GM10248 (cell line): ENCODE measurements at places on chromosomes 16 and 17.
A peak's percentile ranks its signal among the peaks of the same experiment; 100 is the strongest.

DNA sequence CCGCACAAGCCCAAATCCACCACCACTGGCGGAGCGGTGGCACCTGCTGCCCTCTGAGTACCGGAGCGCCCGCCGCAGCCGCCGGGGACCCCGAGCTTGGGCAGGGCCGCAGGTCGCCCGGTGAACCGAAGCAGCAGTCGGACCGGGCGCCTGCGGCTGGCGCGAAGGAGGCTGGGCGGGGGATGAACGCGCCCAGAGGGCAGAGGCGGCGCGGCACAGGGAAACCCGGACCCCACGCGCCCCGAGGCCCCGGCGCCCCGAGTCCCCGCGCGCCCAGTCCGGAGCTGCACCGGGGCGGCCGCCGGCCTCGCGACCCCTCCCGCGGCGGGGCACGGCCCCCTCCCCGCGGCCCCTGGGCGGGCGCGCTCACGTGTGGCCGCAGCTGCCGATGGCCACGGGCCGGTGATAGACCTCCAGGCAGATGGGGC is 393 bp downstream of the RNF166 start:
- no peak for DNase-seq

- no peak for DNase-seq
Measured at GRCh38 chr16:22664132-22664531, 149.8 kb upstream of the HS3ST2 start.

GRCh38 chr16:86319585-86320236 is 190.6 kb upstream of the FOXF1 start:
- DNase-seq = no peak

GRCh38 chr16:4633910-4634635 is 9.4 kb downstream of the MGRN1 start:
- DNase-seq = no peak

GRCh38 chr16:30924913-30925631 is 1.7 kb downstream of the FBXL19 start:
- no peak for DNase-seq

DNA sequence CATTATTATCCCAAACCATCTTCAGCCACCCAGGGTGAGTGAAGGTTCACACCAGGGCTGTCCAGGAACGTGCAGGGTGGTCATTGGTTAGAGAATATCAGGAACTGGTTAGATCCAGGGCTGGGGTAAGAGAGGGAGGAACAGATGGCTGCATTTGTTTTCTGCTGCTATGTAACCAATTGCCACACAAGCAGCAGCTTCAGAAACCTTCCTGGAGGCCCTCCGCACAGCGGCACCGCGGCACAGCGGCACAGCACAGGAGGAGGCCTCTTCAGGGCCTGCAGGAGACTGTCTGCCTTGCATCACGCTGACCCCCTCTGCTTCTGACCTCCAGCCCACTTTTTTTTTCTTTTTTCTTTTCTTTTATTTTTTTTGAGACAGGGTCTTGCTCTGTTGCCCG is 86.1 kb downstream of the KCNJ12 start:
- no peak for DNase-seq

GRCh38 chr16:67608364-67608763 is 36.6 kb upstream of the CARMIL2 start:
- DNase-seq = peak; percentile 36

DNA sequence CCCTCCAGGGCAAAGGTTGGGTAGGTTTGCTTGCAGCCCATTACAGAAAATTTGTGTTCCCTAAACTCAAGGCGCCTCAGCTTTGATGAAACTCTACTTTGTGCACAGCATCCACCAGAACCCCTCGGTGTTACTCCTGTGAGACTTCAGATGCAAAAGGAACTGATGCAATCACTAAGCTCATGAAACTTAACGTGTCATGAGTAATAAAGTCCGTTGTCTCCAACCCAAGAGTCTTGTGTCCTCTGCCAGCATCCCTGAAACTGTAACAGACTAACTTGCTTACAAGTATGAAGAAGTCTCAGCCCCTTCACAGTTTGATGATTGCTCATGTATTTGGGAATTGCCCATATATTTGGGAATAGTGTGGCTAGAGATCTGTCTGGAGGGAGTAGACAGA is 74.8 kb upstream of the MARCHF10 start:
- DNase-seq = no peak
